ENCODE measurements at places on chromosomes 11 and 22.

- DNase-seq, result no peak
These were observed 86.0 kb downstream of the CCDC81 start for GRCh38 chr11:86460461-86461385.

- DNase-seq, result no peak
These were observed 878 bp downstream of the RRAS2 start for GRCh38 chr11:14357881-14358728.

- DNase-seq, result no peak
These were observed 424.6 kb downstream of the BRD1 start for GRCh38 chr22:49403102-49403501.

GRCh38 chr22:19668748-19669147 is 45.6 kb upstream of the SEPTIN5 start:
- DNase-seq, result no peak

- no peak for DNase-seq
These were observed 59.2 kb upstream of the CRTAM start for GRCh38 chr11:122779047-122779629.

GRCh38 chr11:86984701-86985100 is 29.5 kb upstream of the FZD4 start:
- DNase-seq, result no peak

DNA sequence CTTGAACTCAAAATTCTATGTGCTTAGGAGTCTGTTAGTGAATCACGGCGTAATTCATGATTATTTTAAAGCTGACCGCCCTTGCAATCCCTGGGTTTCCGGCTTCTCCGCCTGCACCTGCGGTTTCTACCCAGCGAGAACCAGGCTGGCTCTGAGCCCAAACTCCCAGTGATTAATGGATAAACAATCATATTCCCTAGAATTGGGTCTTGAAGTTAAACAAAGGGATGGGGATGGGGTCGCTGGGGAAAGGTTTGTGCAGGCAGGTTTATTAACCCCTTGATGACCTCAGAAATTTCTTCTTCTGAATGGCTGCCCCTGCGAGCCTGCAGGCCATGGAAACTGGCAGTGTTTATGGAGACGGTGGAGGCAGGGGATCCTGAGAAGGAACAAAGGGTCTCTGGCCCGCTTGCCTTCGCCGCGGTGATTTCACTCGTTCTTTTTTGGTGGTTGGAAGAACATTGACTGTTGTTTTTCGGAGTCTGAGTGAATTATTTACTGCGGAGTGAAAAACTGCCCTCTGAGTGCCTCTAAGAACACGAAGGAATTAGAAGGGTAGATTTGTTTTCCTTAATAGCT is 1000.3 kb downstream of the BRD1 start:
- no peak for DNase-seq

DNA sequence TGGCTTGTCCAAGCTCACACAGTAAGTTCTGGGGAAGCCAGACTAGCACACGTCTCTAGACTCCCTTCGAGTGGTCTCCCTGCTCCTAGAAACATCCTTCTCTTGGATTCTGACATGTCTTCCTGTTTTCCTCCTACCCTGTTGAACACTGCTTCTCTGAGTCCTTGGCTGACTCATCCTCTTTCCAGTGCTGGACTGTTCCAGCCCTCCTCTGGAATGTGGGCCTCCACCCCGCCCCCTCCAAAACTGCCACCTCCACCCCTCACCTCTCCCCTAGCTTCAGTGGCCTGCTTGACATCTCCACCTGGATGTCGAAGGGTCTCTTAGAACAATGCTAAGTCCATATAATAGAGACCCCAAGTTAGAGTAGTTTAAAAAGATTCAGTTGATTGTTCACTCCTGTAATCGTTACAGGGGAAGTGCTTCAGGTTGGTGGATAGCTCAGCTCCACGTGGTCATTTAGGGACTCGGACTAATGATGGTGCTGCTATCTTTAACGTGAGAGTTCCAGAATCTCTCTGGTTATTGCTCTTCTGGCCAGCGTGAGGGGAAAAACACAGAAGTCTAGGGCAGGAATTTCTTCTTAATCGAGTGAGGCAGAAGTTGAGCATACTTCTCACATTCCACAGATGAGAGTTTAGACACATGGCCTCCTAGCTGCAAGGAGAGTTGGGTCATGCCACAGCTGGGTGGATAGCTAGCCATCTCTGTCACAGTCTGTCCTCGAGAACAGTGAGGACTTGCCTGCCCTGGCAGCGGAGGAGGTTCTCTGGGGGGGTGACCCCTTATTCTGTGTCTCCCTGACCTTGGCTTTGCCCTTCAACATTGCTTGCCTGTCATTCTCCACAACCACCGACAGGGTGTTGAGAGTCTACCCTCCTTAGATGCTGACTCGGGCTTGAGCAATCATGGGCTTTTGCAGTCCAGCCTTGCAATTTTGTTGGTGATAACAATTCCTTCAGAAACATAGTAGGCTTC is 4.7 kb upstream of the C11orf96 start:
- DNase-seq, result no peak

DNA sequence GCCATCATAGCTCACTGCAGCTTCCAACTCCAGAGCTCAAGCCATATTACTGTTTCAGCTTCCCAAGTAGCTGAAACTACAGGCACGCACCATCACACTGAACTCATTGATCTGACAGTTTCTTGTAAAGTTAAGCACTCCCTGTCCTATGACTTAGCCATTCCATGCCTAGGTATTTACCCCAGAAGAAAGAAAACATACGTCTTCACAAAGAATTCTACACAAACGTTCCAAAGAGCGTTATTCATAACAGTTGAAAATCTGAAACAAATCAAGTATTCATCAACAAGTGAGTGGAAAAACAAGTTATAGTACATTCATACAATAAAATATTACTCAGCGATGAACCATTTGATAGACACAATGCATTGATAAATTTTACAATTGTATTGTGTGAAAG is 7.8 kb upstream of the NLRP10 start:
- DNase-seq, result no peak

DNA sequence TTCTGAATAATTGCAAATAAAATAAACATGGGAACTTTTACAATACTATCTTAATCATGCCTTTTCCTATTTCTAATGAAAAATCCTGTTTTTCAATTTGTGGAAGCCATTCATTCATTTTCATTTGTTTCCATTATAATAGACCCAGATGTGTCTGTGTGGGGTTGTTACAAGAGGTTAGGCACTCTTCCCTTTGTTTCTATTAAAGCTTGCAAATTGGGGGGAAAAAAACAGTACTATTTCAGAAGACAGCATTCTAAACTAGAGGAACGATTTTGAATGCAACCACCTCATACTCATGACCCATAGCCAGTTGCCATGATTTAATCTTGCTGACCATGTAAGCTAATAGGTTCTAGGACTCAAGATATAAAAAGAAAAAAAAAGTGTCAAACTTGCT is 175.5 kb downstream of the SOX6 start:
- DNase-seq, result no peak
